Activated CD8-positive, alpha-beta memory T cell treated with anti-CD3 and anti-CD28 coated beads for 24 hours (primary cell): ENCODE measurements at places on chromosomes 11 and 22.

- DNase-seq = peak; percentile 98
These were observed at the start of gene DGKZ for GRCh38 chr11:46346886-46347636. Gene DGKZ (plus strand): TSS chr11:46347463. CDS start chr11:46347660, 197 bp downstream.

- DNase-seq = no peak
These were observed 65.2 kb downstream of the MPPED1 start for GRCh38 chr22:43476751-43477725.

DNA sequence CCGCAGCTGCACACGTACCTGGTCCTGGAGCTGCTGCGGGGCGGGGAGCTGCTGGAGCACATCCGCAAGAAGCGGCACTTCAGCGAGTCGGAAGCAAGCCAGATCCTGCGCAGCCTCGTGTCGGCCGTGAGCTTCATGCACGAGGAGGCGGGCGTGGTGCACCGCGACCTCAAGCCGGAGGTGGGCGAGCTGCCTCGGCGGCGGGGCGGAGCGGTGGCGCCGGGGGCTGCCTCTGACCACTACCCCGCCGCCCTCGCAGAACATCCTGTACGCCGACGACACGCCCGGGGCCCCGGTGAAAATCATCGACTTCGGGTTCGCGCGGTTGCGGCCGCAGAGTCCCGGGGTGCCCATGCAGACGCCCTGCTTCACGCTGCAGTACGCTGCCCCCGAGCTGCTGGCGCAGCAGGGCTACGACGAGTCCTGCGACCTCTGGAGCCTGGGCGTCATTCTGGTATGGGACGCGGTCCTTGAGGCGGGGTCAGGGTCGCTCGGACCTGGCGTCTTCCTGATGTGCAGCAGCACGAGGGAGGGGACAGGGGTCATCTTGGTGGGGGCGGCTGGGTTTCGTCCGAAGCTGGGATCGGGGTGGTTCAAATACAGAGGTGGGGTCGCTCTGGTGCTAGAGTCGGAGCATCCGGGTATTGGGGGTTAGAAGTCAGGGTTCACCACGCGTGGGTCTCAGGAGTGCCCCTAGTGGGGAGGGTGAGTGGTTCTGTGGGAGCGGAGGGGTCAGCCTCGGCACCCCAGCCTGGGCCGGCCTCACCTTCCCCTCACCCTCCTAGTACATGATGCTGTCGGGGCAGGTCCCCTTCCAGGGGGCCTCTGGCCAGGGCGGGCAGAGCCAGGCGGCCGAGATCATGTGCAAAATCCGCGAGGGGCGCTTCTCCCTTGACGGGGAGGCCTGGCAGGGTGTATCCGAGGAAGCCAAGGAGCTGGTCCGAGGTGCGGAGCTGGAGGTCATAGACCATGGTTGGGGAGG lies 10.8 kb downstream of the RPS6KA4 start:
- DNase-seq = no peak

DNA sequence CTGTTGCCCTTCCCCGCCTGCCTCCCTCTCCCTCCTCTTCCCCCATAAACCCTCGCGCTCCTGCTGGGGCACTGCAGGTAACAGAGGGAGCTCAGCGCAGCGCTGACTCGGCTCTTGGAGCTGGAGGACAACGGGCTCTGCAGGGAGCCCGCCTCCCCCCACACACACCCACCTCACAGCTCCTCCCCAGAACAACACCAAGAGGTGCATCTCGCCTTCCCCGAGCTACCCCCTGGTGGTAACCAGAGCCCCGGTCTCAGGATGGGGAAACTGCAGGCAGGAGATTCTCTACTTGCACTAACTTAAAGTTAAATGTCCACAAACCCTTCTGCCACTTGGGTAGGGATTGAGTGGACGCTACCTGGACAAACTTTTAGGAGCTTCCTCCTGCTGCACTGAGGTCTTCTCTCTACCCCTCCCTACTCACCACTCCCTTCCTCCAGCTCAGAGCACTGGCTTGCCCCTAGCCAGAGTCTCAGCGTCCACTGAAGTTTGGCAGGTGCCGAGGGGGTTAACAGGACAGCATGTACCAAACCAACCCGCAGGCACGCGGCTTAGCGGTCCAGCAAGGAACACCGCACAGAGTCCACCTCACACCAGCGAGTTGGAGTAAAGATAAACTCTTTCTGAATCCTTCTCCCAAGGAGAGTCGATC lies 4.0 kb upstream of the SCN4B start:
- DNase-seq = no peak

- no peak for DNase-seq
These were observed 26.4 kb downstream of the AMOTL1 start for GRCh38 chr11:94794287-94795168.

DNA sequence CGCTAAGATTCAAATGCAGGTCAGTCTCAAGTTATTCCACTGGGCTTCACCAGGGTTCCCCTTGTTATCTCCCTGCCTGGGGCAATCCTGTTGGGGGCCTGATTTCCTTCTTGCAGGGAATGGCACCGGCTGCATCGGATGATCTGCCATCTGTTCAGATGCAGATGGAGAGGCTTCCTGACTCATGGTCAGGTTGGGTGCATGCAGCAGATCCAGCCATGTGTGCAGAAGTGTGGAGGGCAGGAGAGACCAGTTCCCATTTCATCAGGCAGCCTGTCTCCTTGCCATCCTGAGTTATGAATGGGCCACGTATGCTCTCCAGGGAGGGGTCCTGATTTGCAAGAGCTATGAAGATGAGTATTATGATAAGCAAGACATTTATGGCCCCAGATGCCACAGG lies 161.2 kb upstream of the PLET1 start:
- DNase-seq = no peak

DNA sequence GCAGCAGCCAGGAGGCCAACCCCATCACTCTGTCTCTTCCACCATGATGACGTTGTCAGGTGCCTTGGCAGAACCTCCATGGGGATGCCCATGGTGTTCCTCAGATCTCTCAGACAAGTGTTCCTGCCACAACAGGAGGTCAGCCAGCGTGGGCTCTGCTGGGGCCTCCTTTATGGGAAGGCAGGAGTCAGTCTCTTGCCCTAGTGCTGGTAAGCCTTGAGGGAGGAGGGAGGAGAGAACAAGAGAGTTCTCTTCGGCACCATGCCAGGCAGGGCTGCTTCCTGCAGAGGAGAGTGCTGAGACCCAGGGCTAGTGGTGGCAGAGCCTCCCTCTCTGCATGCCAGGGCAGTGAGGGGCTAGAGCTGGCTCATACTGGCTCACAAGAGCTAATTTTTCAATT lies 32.5 kb downstream of the GNAZ start:
- no peak for DNase-seq

GRCh38 chr11:47501101-47501500 lies 51.8 kb downstream of the CELF1 start:
- DNase-seq = no peak

GRCh38 chr11:27122001-27122400 lies 81.4 kb downstream of the BBOX1 start:
- DNase-seq = no peak

- DNase-seq = no peak
These were observed 7.6 kb downstream of the TMEM121B start for GRCh38 chr22:17113600-17113999.

DNA sequence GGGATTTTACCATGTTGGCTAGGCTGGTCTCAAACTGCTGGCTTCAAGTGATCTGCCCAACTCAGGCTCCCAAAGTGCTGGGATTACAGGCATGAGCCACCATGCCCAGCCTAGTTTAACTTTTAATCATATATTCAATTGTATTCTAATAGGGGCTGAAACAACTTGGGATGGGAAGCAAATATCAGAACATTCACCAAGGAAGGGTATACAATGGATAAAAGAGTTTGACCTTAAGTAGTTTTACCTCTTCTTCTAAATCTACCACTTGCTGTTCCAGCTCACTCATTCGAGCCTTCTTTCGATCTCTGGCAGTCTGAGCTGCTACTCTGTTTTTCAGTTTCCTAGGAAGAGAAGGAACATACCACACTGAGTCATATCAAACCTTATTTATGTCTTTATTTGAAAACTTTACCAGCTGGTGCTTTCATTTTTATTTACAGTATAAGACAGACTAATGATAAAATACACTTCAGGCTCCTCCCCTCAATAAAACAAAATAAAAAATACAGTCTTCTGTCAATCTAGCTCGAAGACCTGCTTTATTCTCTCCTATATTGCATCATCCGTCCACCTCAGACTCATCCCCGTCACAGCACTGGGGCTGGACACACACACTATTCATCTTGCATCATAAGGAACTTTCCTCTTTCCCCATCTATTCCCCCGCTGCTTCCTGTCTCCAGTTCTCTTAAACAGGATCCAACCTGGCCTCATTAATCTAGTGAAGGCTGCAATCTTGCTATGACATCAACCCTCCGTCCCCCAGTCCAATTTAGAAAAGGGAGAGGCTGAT lies 1.4 kb downstream of the XBP1 start:
- peak; percentile 73 for DNase-seq

- no peak for DNase-seq
These were observed 16.4 kb upstream of the CACNA1I start for GRCh38 chr22:39554151-39554550.

DNA sequence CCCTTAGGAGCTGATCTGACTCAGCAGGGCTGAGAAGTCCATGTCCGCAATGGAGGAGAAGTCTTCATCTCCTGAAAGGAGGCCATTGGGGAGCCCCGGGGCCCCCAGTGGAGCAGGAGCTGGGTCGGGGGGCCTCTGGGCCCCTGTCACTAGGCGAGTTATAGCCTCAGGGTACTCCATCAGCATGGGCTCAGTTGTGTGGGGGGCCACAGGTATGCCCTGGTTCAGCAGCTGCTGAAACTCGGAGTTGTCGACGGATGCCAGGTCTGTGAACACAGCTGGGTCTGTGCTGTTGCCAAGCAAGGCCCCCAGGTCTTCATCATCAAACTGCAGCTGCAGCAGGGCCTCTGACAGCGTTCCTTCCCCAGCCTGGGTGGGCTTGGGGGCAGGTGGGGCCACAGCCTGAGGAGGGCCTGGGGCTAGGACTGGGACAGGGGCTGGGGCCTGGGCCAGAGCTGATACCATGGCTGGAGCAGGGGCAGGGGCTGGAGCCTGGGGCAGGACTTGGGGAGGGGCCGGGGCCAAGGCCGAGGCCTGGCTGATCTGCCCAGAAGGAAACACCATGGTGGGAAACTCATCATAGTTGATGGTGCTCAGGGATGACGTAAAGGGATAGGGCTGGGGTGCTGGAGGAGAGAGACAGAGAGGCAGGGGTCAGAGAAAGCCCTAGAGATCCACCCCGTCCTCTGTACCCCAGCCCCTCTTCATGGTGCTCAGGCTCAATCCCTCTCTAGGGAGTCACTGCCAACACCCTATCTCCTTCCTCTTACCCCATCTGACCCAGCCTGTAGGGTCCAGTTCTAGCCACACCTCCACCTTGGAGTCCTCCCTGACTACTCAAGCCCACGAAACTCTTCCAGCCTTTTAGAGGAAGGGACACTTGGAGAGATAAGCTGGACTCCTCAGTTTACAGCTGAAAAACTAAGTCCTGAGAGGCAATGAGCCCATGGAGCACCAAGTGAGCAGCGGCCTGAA lies 8.1 kb downstream of the RELA start:
- no peak for DNase-seq

DNA sequence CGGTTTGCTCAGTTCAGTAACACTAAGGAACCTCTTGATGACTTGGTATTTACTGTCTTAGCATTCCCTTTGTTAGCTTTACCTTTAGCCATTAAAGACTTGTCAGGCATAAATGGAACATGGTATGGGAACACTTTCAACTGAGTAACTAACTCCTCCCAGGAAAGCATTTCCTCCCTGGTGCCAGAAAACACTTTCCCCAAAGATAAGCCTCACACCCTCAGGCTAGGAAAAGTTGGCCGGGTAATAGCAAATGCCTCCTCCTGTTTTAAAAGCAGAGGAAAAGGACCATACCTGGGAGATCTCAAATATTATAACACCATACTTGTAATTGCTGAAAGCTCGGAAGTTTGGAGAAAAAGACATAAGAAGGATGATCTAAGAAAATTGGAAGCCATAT lies 12.0 kb downstream of the KCNJ11 start:
- no peak for DNase-seq

GRCh38 chr11:33753304-33753967 lies 17.2 kb upstream of the CD59 start:
- no peak for DNase-seq

DNA sequence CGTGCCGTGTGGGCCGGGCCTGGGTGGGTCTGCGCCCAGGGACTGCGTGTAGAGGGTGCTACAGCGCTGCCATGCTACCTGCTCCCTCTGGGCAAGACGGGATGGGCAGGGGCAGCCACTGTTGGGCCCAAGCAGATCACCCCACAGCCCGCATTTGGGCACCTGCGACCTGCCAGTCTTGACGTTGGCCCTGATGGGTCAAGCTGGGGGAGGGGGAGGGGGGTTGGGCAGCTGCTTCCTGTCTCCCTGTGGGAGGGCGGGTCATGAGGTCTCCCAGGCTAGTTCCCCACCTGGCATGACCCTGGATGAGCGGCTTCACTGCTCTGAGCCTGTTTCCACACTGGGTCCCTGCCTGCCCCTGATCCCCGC lies 2.8 kb upstream of the RPS19BP1 start:
- no peak for DNase-seq

DNA sequence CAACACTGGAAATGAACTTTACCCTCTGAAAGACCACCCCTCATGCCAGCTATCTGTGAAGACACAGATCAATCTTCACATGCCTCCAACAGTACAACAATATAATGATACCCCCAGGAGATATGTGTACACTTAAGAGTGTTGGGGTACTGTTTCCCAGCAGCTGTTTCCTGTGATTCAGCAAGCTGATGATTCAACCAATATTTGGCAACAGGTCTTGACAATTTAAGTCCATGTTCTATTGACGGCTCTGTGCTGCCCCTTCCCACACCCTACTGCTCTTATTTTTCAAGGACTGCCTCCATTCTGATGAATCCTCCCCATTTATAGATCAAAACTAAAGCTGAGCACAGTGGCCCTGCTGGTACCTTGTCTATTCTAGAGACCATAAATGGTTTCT lies 6.6 kb downstream of the SNX19 start:
- DNase-seq = no peak

GRCh38 chr11:63870351-63871140 lies 31.6 kb downstream of the MARK2 start:
- DNase-seq = no peak

- peak; percentile 57 for DNase-seq
These were observed 31.2 kb upstream of the SORL1-AS1 start for GRCh38 chr11:121483805-121484480.

DNA sequence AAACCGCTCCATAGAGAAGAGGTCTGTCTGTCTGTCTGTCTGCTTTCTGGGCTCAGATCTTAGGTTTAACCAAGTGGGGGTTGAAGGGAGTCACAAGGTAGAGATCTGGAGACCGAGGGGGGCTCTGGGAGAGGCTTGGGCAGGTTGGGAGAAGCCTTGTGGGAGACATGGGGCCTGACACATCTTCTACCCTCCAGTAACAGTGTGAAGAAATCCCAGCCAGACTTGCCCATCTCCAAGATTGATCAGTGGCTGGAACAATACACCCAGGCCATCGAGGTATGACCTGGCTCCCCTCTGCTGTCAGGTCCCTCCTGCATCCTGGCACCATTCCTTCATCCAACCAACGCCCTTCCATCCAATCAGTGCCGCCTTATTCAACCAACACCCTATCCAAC lies 7.4 kb downstream of the PRR33 start:
- DNase-seq = no peak
